Smooth muscle cell of the pulmonary artery (primary cell): ENCODE measurements at places on chromosomes 4 and X. TPM values are rescaled to one million over a fixed set of nuclear protein-coding genes. Genes with fewer than 3 reads are reported as not detected.

Gene PAGE1
- total RNA-seq = not detected in 2 replicates

Gene EDA2R
- total RNA-seq = 10.9 and 11.6 TPM in 2 replicates

Gene CXorf49B
- not detected in 2 replicates for total RNA-seq

Gene PLP1
- 0.46 TPM in 1 of 2 replicates, not detected in the other for total RNA-seq

Gene DLG3
- total RNA-seq = 14.3 and 22.2 TPM in 2 replicates
